Central memory CD4-positive, alpha-beta T cell (primary cell): ENCODE measurements at places on chromosomes 16 and 17.

- no peak for DNase-seq
These were observed 972 bp upstream of the ADCY9 start for GRCh38 chr16:4117250-4117578.

DNA sequence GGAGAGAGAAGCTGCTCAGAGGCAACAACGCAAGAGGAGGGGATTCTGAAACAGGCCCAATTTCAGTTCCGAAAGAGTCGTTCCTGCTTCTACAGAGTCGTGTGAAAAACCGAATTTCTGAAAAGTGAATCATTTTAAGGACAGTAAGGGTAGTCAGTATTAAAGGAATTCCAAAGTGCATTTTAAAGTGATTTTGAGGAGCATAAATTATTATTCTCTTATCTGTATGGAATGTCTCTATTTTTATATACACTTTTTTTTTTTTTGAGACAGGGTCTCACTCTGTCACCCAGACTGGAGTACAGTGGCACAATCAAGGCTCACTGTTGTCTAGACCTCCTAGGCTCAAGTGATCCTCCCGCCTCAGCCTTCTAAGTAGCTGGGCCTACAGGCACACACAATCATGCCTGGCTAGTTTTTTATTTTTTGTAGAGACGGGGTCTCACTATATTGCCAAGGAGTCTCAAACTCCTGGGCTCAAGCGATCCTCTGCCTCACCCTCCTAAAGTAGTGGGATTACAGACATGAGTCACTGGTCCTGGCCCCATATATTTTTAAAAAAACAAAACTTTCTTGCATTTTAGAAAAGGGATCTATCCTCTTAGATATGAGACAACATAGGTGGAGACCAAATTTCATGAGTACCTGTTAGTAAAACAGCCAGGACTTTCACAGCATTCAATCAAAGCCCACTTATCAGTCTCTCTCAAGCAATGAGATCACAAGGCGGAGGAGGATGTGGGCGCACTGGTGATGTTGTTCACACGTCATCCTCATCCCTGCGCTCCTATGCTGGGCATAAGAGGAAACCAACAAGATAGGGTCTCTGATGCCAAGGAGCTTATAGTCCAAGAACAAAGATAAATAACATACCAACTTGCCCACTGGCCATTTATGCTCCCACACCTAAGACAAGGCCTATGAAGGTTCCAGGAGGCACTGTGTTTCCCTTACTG is 53.2 kb downstream of the SMG6 start:
- DNase-seq = peak; percentile 39

GRCh38 chr16:46627746-46628145 is 6.6 kb upstream of the SHCBP1 start:
- DNase-seq = no peak

DNA sequence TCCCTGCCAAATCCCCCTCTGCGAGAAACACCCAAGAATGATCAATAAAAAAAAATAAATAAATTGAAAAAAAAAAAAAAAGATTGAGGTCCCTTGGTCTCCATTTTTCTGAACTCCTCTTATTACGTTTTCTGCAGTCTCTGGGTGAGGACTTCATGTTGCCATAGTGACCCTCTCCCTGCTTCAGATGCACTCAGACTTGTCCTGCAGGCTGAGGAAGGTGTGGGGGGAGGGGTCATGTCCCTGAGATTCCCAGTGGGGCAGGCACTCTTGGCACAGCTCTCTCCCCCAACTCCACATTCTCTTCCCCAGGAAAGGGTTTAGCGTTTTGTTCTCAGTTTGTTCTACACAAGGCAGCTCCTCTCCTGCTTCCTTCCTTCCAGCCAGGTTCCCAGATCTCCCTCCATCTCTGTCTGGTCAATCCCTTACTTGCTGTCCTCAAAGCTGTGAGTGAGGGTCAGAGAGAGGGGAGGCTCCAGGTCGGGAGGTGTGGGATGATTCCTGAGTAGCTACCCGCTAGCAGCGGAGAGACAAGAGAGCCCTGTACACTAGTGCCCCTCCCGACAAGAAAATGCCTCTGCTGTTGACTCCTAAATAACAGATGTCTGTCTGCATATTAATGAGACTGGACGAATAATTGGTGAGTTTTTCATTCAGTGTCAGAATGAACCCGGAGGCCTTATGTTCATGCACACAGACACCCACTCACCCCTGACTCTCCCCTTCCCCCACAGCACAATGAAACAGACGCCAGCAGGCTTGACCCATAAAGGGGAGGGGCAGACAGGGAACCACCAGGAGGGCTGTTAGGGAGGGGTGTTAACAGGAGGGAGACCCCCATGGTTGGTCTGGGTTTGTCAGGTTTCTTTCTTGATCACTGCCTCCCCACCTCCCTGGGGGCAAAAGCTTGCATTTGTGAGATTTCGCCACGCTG is 9.2 kb downstream of the RND2 start:
- DNase-seq = no peak

GRCh38 chr16:85567101-85567866 is 45.8 kb upstream of the GSE1 start:
- DNase-seq = no peak

GRCh38 chr16:85579923-85580580 is 33.1 kb upstream of the GSE1 start:
- DNase-seq = no peak

DNA sequence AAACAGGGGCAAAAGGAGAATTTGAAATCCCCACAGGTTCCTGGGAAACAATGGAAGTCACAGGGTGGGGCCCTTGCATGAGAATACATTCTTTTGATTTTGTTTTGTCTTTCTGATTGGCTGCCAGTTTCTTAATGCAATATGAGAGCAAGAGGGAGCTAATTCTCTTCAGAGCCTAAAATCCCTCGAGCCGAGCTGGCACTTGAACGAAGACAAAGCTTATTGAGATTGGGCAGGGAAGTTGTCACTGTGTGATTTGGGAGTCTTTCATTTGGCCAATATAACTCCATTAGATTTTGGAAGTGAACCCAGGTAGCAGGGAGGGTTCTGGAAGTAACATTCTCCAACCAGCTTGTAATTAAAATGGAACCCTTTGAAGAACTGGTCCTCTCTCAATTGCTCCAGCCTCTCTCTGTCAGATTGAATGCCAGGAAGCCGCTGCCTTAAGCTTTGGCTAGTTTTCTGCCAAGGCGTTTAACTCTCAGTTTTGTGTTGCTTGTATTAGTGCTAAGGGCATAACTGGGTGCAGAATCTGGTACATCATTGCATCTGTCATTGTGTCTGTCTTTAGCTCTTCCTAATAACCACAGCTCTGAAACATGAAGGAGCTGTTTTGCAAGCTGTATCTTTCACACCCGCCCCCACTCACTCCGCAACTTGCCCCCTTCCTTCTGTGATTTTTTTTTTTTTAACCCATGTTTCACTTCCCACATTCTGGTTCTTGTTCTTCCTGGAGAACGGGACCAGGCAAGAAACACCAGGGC is 272.0 kb downstream of the MAF start:
- DNase-seq = no peak

GRCh38 chr17:78425429-78425828 is 47.0 kb downstream of the PGS1 start:
- DNase-seq = no peak

GRCh38 chr17:17736205-17737183 is 55.2 kb downstream of the RAI1 start:
- no peak for DNase-seq

GRCh38 chr17:73091770-73092522 is 542 bp downstream of the SLC39A11 start:
- no peak for DNase-seq

- no peak for DNase-seq
These were observed 39.3 kb upstream of the TOB1 start for GRCh38 chr17:50905460-50905803.

DNA sequence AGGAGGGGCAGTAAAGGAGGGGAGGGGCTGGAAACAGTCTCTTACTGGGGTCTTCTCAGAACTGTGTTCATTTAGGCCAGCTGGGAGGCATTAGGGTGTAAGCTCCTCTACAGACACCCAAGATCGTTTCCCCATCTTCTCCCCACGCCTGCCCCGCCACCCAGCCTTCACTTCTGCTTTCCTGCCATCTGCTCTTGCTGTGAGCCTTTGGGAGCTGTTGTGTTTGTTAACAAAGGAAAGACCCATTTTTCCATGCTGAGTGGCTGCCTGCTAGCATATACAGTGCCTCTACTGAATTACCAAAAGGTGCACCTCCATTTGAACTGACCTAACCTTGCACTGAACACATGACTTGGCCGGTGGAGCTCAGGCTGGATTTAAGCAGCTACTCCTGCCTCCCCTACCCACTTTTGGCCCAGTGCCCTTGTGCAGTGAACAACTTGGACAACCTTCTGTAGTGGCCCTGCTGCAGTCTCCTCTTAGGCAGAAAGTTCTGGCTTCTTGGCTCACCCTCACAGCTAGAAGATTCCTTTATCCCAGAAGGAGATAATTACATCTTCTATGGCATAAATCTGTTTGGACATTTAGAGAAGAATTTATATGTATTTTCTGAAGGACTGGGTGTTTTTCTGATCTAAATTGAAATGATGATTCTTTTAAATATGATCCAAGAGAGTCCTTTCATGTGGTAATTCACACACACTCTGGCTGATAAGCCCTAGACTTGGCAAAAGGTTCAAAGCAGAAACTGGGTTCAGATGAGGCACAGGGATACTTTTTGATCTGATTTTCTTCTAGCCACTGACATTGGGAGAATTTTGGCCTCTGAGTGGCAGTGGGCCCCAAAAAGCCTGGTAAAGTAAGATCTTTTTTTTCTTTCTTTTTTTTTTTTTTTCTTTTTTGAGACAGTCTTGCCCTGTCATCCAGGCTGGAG is 81.9 kb upstream of the HNF1B start:
- DNase-seq = no peak

- no peak for DNase-seq
These were observed 3.9 kb downstream of the SLC47A2 start for GRCh38 chr17:19712436-19713004.

- DNase-seq = no peak
These were observed 15.3 kb downstream of the SRR start for GRCh38 chr17:2319051-2319450.

- no peak for DNase-seq
These were observed 80.3 kb downstream of the GSG1L start for GRCh38 chr16:27983244-27983643.

GRCh38 chr16:22614271-22614947 is 103.7 kb downstream of the NPIPB5 start:
- no peak for DNase-seq

- DNase-seq = no peak
These were observed at the start of gene WNT9B for GRCh38 chr17:46851029-46851741. Gene WNT9B (plus strand): TSS chr17:46851583. CDS start chr17:46851639, 56 bp downstream.

GRCh38 chr16:10950393-10950792 is 6.0 kb downstream of the CLEC16A start:
- no peak for DNase-seq

GRCh38 chr16:78505036-78505435 is 405.6 kb downstream of the WWOX start:
- DNase-seq = no peak

GRCh38 chr16:70565053-70565452 is 41.4 kb downstream of the SF3B3 start:
- no peak for DNase-seq

GRCh38 chr16:89708481-89708931 is 7.0 kb upstream of the SPATA2L start:
- DNase-seq = no peak

DNA sequence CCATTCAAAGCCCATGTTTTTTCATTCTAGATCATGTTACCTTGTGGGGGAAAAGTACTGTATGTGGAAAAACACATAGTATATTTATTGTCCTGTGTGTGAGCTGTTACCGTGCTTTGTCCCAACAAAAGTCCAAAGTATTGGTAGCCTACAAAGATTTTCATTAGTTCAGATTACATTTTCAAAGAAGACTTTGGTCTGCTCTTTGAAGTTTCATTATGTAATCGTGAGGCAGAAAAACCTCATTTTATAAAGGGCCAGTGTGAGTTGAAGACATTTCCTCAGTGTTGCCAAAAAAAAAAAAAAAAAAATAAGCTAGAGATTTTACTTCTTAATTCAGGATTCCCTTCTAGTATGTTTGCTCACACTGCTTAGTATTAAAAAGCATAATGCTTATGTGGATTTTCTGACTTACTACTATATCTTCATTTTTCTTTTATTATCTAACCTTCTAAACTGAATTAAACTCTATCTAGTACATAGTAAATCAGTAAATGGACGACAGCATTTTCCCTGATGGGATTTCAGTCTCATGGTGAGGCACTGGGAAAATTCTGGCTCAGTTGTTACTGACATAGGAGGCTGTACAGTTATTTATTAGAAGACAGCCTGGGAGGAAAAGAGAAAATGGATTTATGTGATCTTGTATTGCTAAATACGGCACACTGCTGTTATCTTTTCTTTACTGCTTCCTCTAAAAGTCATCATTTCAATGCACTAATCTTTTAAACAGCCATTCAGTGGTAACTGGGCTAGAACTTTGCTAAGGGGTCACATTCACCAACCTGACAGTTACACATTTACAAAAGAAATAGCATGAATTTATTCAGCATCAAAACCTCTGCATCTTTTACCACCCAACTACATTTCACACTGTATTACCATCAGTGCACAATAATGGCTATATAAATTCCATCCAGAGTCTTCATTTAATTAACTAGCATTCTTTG is 100.6 kb downstream of the STXBP4 start:
- no peak for DNase-seq

DNA sequence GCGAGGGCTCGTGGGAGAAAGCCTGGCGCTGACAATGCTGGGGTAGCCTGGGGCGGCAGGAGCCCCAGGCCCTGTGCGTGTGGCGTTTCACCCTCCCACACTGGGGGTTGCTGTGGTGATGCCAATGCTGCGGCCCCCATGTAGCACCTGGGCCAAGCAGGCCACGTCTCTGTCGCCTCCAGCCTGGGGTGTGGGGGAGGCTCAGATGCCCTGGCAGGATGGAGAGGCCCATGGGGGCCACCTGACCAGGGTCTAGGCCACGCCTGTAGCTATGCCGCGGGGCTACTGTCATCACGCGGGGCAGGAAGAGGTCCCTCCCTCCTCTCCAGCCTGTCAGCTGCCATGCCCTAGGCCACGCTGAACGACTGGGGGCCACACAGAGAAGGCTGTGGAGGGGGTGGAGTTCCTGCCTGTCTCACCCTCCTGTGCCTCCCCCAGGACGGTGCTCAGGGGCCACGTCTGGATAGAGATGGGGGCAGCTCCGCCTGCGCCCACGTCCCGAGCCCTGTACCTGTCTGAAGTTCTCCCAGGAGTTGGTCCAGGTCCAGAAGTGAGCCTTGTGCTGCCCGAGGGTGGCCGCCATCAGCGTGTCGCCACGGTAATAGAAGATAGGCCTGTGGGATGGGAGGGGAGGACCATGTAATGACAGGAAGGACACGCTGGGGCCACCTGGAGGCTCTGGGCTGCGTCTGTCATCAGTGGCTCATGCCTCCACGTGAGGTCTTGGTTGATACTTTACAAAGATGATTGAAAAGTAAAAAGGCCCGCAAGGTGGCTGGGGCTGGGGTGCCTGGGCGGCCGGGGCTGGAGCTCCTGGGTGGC is 12.7 kb upstream of the APRT start:
- no peak for DNase-seq

GRCh38 chr17:81510785-81511553 is 1.6 kb downstream of the ACTG1 start:
- peak; percentile 54 for DNase-seq

DNA sequence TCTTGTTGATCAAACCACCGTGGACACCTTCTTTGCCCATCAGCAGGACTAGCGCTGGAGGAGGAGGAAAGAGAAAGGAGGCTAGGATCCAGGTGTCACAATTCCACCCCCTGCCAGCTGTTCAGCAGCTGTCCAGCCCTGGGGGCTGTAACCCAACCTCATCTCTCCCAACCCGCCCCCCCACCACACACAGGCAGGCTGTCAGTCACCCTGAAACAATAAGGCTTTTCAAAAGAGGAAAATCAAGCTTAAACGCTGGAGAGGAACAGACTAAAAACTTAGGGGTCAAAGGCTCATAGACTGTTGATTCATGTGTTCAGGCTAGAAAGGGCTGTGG is 2.4 kb downstream of the PFN1 start:
- DNase-seq = no peak
